ENCODE measurements at places on chromosomes 5 and 9.

DNA sequence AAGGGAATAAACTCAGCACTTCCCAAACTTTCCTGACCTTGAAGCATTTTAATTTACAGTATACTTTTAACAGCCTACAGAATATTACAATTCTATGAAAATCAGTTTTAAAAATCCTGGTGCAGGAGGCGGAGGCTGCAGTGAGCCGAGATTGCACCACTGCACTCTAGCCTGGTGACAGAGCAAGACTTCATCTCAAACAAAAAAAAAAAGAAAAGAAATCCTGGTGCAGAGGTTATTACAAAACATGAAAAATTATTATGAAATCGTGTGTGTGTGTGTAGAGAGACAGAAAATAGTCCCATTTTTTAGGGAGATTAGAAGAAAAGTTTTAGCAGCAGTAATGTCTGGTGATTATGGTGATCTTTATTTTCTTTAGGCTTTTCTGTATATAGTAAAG, 26.9 kb downstream of the GOLPH3 start:
- no peak for DNase-seq

GRCh38 chr5:171300358-171300757, 8.7 kb upstream of the TLX3 start:
- no peak for DNase-seq

DNA sequence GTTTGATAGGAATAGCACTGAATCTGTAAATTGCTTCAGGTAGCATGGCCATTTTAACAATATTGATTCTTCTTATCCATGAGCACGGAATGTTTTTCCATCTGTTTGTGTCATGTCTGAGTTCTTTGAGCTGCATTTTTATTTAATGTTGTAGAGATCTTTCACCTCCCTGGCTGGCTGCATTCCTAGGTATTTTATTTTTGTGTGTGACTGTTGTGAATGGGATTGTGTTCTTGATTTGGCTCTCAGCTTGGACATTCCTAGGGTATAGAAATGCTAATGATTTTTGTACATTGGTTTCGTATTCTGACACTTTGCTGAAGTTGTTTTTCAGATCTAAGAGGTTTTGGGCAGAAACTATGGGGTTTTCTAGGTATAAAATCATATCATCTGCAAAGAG, 152.9 kb upstream of the CHD1 start:
- no peak for DNase-seq

DNA sequence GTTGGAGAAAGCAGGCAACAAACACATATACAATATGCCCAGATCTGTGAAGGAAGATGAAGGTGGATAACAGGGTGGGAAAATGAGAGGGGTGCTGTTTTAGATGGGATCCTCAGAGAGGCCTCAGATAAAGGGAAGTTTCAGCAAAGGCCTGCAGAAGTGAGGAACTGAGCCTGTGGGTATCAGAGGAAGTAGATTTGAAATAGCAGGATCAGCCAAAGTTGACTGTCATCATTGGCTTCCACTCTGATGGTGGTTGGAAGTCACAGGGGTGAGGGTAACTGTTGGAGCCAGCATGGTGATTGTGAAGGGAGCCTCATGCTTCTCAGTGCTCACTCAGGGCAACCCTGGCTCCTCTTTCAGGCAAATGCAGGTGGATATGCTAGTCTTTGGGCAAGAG, 607.2 kb upstream of the CLINT1 start:
- DNase-seq, result no peak

DNA sequence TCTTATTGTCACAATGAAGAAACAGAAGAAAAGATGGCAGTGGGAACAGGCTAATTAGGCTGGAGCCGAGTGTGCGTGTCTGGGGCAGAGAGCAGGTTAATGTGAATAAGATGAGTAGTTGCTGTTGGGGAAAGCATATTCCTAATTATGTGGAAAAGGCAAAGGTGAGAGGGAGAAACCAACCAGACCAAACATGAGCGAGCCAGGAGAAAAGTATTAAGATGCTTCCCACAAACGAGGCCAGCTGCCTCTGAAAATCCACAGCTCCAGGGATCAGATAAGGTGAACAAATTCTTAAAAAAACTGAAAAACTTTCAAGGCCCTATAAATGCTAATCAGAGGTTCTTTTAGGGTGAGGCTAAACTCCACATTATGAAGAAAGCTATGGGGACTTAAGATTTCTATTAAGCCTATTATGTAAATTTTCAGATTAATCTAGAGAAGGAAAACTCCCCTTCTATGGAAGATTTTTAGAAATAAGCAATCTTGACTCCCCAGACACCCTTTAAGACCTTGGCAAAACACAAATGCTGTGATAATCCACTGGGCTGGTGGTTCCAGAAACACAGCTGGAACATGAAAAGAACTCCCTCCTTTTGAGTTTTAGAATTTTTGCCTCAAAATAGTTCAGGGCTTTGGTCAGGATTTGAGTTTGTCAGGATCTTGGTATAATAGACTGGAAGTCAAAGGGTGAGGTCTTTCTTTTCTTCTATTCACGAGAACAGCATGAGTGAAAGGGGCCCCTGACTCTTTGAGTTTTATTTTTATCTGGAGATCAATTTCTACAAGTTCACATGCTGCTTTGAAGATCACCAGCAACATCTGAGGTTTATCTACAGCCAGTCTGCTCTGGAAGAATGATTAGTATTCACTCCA, 238.1 kb downstream of the SPOCK1 start:
- no peak for DNase-seq

GRCh38 chr5:158373608-158374395, 514.9 kb upstream of the CLINT1 start:
- DNase-seq, result no peak
